Esophagus mucosa (tissue), 1 donor: ENCODE measurements at places on chromosomes 5 and 9. TPM values are rescaled to one million over a fixed set of nuclear protein-coding genes. Genes with fewer than 3 reads are reported as not detected.

Gene VPS13A
- 14.7 TPM for total RNA-seq

DNA sequence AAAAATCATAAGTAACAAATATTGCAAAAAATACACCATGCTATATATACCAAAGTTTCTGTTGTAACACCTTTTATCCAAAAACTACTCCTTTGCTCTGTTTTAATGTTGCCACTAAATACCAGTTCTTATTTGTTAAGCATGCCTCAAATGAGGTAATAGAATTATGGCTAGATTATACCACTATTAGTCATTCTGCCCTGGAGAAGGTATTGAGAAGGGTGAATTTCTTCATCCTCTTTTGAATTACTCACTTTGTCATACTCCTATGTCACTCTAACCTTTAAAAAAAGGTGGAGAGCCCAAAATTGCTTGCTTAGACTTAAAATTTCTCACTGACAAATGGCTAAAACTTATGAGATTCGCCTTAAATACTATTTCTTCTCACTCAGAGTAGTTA lies 750.9 kb downstream of the MAT2B start:
- no peak for ATAC-seq

DNA sequence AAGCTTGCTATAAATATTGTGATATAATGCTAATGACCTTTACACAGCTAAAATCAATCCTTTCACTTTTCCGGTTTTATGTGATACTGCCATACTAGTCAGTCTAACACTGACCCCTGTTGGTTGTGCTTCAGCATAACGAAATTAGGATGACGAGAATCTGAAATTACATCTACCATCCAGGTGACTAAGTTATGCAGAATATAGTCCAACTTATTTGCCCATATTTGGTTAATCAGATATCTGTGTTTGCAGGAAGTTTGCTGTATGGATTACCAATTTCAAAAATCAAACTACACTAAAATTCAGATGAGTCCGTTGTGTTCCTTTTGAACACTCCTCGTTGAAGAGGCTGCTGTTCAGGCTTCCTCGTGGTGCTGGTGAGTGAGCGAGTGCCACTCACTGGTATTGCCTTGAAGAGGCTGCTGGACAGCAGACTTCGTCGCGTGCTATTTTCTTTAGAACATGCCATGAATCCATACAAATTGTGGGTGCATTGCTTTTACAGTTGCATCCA lies 32.5 kb downstream of the TENT4A start:
- ATAC-seq, result peak; percentile 80

Gene ZNF608
- 6.7 TPM for total RNA-seq

Gene OR1N1
- total RNA-seq, result not detected

- peak; percentile 61 for ATAC-seq
Measured at GRCh38 chr5:86679529-86679928, 61.8 kb downstream of the COX7C start.

GRCh38 chr9:71675857-71676165 lies 92.5 kb downstream of the CEMIP2 start:
- ATAC-seq, result no peak

Gene IL31RA
- total RNA-seq, result 0.68 TPM

DNA sequence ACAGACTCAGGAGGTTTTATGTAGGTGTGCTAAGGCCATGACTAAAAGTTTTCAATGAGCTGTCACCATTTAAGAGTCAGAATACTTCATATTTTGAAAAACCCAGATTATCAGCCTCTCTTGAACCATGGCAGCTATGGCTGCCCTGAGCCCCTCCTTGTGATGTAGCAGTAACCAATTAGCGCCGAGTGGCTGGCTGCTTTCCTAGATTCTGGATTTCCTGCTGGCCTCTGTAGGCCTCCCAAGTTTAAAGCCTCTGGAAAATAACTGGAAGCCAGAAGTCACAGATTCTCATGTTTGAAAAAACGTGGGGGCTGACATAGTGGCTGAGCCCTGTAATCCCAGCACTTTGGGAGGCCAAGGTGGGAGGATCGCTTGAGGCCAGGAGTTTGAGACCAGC lies 25.5 kb downstream of the DAB2IP start:
- no peak for ATAC-seq

Gene PDZD2
- 20.8 TPM for total RNA-seq
